CD4-positive, alpha-beta T cell treated with Interleukin-15 for 1 hour (primary cell): ENCODE measurements at places on chromosomes 7 and 10.

DNA sequence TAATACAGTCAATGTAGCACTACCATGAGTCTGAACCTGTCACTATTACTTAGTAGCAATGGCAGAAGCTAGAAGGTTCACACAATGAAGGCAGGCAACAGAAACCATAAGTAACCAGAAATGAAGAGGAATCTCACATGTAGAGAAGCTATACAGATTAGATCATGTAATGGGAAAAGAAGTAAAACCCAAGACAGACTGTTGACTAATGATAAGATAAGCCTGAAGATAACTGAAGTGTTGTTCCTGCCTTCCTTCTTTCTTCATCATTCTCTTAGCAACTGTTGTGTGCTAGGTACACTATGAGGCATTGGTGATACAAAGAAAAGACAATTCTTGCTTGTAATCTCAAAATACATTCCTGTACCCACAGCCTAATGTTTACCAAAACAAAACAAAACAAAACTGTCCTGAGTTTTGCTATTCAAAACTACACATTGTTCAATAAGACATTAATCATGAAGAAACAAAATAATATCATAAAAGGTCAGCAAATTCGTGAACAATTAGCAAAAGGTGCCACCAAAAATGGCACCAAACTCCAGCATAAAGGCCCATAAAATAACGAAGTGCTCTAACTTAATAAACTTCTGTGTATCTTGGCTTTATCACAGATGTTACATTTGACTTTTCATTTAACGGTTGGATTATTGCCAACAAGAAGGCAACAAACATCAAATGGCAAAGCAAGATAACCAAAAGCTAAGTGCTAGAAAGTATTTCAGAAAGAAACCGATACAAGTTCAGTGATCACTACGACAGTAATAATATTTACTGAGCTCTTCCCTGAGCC lies 27.1 kb downstream of the ZNF800 start:
- no peak for DNase-seq

GRCh38 chr10:18473424-18474117 lies 177.8 kb downstream of the NSUN6 start:
- no peak for DNase-seq

DNA sequence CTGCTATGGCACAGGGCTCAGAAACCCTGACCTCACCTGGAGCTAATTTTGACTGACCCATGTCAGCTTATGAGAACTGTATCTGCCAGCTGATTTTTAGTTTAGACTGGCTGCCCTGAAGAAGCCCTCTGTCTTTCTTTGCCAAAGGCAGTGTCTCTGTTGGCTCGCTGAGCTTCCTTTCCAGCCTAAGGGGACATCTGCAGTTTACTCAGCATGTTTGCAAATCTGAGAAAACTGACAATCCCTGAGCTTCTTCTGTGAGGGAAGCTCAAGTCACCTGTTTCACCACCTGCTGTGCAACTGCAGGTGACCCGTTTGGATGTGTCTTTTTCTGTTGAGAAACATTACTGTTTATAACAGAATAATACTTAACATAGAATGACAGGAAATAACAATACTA lies 46.0 kb downstream of the PRKAR2B start:
- DNase-seq: no peak

GRCh38 chr10:122019414-122019975 lies 30.5 kb downstream of the TACC2 start:
- no peak for DNase-seq

- DNase-seq: no peak
Observed at GRCh38 chr7:42460933-42461332, 223.9 kb upstream of the GLI3 start.

GRCh38 chr7:375321-375831 lies 85.4 kb downstream of the FOXL3 start:
- no peak for DNase-seq

GRCh38 chr10:6973899-6974298 lies 393.8 kb upstream of the PRKCQ start:
- peak; percentile 27 for DNase-seq

DNA sequence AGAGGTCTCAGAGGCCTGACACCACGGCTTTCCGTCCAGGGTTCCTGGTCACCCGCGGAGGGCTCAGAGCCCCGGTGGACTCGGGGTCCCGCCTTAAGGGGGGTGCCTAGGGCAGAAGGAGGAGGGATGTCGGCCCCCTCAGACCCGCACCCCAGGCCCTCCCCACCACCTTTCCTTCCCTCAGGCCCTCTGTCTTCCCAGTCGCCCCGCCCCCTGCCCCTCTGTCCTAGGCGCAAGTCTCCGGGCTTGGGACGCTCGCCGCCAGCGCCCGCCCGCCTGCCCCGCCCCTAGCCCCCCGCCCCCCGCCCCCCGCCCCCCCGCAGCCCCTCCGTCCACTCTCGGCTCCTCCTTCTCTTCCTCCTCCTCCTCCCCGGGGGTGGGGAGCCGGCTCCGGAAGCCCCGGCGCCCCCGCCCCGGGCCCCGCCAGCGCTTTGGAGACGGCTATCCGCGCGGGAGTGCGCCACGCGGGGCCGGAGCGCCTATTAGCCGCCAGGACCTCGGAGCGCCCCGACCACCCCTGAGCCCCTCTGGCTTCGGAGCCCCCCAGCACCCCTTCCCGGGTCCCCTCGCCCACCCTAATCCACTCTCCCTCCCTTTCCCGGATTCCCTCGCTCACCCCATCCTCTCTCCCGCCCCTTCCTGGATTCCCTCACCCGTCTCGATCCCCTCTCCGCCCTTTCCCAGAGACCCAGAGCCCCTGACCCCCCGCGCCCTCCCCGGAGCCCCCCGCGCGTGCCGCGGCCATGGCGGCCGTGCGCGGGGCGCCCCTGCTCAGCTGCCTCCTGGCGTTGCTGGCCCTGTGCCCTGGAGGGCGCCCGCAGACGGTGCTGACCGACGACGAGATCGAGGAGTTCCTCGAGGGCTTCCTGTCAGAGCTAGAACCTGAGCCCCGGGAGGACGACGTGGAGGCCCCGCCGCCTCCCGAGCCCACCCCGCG lies at the start of gene AEBP1:
Gene AEBP1 (plus strand): TSS at position 423 of the 937 bp plus-strand sequence. CDS start 321 bp downstream, at position 744.
- peak; percentile 49 for DNase-seq

- DNase-seq: peak; percentile 18
Observed at GRCh38 chr10:110919971-110920881, 822 bp downstream of the SHOC2 start.

GRCh38 chr10:99394761-99395386 lies 35.5 kb downstream of the GOT1 start:
- no peak for DNase-seq

DNA sequence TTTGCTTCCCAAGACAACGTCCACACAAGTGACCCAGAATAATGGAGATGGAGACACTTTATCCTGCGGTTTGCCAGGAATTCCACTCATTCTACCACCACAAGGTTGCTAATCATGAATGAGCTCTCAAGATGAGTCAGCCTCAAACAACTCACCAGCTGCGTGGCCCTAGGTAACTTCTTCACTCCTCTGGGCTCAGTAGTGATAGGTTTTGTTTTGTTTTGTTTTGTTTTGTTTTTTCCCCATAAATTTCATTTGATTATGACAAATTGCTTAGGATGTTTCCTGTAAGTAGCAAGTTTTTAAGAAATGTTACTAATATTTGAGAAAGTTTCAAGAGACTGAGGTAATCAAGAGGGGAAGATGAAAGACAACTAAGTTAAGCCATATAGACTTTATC lies 286.8 kb downstream of the PARD3 start:
- no peak for DNase-seq

DNA sequence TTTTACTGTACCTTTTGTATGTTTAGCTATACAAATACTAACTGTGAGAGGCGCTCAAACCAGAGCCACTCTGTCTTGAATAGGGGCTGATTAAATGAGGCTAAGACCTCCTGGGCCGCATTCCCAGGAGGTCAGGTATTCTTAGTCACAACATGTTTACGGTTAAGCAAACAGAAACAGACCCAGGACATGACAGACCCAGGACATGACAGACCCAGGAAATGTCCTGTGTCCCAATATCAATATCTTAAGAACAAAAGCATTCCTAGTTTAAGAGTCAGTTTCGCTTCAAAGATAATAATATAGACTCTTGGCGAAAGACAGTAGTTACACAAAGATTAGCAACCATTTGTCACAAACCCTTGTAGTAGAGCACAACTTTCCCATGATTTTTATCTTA lies 304.5 kb downstream of the CCSER2 start:
- DNase-seq: no peak

DNA sequence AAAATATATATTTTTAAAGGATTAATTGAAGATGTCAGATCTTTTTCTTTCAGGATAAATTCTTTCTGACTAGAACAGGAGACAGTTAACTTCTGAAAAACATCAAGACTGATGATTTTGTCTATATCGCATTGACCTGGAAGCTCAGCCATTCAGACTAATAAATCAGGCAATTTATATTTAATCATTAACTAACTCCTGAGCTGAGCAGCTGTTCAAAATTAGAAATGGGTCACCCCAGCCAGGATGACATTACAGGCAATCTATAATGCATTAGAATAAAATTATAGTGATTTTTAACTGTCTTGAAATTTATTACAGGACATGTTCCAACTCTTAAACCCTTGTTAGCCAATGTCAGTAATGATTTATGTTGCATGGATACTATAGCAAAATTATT lies 139.9 kb downstream of the CDCA7L start:
- DNase-seq: no peak

DNA sequence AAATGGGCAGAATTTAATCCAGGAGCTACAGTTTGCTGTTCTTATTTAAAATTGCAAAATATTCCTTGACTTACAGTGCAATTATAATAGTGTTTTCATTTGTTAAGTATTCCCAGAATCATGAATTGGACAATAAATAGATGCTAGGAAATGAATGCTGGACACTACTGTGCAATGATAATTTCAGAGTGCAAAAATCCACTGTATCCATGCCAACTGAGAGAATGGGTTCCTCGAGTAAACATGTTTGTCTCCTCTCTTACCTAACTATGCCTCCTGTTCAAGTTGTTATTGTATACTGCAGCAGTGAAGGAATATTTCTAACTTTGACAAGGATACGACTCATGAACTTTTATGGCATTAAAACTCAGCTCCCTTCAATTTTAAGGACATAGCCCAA lies 1396.3 kb downstream of the GATA3 start:
- DNase-seq: no peak

DNA sequence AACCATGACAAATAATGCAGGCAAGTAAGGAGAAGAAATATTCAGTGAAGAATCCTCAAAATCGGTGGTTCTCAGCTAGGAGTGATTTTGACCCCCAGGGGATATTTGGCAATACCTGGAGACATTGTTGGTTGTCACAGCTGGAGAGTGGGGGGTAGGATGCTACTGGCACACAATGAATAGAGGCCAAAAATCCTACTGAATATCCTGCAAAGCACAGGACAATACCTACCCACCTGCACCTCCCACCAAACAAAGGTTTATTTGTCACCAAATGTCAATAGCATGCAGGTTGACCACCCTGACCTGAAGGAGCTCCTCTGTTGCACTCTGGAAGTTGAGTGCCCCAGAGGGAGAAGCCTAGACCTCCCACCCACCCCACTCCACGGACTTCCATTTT lies 1028.6 kb downstream of the CNTNAP2 start:
- no peak for DNase-seq

GRCh38 chr7:1712907-1713501 lies 42.9 kb downstream of the ELFN1 start:
- no peak for DNase-seq

DNA sequence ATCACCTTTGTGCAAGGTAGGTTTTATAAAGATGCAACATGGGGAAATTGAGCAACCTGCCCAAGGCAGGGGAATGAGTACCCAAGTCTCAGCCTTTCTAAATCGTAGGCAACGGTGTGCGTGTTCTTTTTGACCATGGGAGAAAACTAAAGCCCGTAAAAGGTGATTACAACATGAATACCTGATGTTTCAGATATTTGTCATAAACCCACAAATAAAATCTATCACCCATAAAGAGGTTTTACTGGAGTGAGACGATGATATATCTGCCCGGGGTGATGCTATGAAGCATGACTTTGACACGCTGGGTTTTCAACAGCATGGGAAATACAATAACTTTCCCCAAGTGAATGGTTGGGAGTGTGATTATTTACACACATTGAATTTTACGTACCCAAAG lies 406.3 kb upstream of the KLF6 start:
- no peak for DNase-seq

- DNase-seq: no peak
Observed at GRCh38 chr10:125105706-125106255, 54.6 kb downstream of the CTBP2 start.

- no peak for DNase-seq
Observed at GRCh38 chr7:76222333-76222732, 20.6 kb downstream of the SRRM3 start.

DNA sequence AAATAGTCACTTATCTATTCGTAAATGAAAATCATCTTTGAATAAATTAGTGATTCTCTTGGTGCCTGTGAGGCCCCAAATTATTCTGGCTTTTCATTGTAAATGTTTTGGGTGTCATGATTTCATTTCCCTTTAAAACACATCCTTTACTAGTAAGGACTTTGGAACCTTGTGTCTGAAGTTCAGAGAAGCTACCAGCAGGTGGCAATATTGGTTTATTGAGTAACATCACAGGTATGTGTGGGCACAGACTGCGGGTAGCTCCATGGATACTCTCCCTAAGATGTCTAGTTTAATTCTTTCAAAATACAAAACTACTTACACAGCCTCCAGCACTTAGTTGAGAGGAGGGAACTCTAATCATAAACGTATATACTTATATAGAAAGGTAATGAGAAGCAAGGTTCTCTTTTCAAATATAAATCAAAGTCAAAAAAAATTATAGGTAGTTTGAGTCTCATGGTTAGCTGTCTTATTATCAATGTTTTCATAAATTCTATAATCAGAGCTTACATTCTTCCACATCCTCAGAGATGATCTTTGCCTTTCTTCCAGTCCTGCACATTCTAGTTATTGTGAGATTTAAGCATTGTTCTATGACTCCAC lies 449.6 kb downstream of the GRM8 start:
- no peak for DNase-seq

GRCh38 chr7:137080516-137081203 lies 212.2 kb downstream of the CHRM2 start:
- no peak for DNase-seq

DNA sequence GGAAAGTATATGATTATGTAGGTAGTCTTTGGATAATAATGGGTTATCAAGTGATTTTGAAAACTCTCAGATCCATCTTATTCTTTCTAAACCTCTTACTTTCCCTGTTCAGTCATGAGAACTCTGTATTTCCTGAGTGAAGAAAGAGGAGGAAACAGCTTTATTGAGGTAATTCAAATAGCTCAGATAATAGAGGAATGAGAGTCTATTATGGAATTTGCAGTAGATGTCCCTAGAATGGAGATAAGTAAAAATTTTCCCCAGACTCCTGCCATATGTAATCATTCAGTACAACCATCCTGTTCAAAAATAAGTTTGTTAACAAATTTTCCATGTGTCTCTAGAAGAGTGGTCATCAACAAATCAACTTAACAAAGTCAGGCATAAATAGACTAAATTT lies 36.4 kb downstream of the EPDR1 start:
- no peak for DNase-seq

DNA sequence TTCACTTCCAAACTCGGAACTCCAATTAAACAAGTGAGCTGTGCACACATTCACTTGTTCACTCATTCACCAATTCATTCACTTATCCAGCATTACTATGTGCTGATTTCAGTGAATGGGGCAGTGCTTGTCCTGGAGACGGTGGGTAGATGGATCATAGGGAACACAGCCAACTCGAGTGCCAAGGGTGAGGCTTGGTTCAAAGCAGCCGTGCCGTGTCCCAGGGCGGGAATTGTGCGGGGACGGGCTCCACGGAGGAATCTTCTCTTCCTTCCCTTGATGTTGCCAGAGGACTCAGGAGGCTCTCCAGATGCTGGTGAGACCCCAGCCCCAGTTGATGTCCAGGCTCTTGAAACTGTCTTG lies 2.9 kb downstream of the SH2D4B start:
- DNase-seq: no peak

GRCh38 chr10:131907679-131908078 lies 6.9 kb downstream of the PPP2R2D start:
- no peak for DNase-seq
